Hindlimb muscle (tissue), 1 donor: ENCODE measurements at places on chromosomes 3 and 15.

GRCh38 chr3:52046186-52046901 is 10.0 kb downstream of the DUSP7 start:
- DNase-seq: no peak

- no peak for DNase-seq
Measured at GRCh38 chr3:42490243-42490642, 12.2 kb upstream of the VIPR1 start.

DNA sequence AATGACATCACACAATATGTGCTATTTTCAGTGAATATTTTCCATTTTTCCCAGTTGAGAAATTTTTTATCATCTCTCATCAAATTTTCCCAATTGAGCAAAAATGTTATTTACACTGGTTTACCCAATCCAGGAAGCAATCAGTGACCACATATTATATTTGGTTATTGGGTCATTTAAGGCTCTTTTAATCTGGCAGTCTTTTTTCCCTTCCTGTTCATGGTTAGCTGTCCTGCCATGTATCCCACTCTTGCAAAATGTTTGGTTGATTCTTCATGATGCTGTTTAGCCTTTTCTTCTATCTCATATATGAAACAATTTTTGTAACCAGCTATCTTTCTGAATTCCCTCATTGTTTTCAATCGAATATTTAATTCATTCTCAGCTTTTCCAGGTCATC is 626.0 kb downstream of the RBMS3 start:
- DNase-seq: no peak

DNA sequence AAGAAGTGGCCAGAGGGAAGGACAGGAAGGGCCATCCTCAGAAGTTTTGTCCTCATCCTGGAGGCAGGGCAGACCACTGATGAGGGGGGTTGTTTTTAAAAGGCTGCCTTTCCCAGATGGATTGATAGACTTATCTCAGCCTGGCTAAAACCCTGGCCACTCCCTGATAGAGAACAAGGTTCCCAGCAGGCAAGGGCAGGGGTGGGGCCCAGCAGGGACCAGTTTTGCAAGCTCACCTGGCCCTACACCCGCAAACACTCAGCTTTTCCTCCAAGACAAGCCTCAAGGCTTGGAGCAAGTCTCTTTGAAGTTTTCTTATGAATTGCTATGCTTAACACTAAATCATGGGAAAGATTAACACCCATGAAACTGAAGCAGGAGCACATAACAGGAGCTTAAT is 9.1 kb downstream of the LIPC start:
- DNase-seq: no peak

DNA sequence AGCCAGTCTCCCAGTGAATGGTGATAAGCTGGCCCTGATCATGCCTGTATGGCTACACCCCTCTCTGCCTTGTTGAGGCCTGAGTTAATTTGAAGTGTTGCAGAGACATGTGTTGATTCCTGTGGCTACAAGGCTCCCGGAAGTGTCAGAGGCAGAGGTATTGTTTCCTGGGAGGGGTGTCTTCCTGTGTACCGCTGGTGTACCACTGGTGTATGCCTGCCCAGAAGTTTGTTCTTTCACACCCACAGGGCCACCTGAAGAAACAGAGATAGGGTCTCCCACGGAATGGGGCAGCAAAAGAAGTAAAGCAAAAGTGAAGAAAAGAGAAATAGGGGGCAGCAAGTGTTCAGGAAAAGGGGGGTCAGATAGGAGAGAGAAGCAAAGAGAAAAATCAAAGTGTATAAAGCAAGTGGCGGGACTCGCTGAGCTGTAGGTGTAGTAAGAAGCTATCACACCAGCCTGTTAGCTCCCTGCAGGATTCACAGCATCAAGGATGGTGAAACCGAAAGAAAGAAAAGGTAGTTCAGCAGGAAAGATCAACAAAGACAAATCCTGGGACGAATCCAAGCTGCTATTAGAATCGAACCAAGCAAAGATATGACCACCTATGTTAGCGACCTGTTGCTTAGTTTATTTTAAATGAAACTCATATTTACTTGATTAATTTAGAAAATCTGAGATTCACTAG is 36.6 kb upstream of the CD47 start:
- DNase-seq: no peak

DNA sequence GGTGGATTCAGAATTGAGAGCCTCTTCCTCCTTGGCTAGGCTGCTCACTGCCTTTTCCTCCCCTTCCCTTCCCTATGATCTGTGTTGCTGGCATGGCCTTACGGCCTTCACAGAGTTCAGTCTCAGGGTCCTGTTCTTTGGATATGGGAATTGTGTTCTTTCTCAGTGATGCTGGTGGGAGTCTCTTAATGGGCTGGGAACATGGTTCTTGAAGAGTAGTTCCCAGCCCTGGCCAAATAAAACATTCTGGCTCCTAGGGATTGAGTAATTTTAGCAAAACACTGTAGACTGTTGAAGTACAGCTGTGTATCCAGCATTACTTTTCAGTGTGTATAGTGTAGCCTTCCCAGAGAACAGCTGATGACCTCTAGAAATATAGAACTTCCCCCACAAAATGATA is 22.6 kb upstream of the FILIP1L start:
- DNase-seq: peak; percentile 70

GRCh38 chr3:193396451-193397244 is 18.1 kb upstream of the ATP13A5 start:
- no peak for DNase-seq

- no peak for DNase-seq
Measured at GRCh38 chr3:45198264-45199260, 27.5 kb downstream of the TMEM158 start.

- no peak for DNase-seq
Measured at GRCh38 chr3:81339040-81339845, 422.2 kb downstream of the GBE1 start.

DNA sequence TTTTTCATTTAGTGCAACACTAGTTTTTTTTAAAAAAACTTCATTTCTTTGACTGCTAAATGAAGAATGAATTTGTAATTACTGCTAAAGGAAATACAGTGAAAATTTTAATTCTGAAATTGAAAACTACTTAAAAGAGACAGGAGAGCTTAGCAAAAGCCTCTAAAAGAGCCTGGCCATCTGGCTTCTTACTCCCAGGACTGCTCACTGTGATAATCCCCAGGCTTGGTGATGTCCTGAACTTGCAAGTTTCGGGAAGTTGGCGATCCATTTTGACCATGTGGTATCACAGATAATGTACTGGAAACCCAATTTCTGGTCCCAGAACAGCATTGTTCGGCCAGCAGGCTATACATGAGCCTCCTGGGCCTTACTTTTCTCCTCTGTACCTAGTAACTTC is 292.1 kb downstream of the FGF12 start:
- DNase-seq: no peak

DNA sequence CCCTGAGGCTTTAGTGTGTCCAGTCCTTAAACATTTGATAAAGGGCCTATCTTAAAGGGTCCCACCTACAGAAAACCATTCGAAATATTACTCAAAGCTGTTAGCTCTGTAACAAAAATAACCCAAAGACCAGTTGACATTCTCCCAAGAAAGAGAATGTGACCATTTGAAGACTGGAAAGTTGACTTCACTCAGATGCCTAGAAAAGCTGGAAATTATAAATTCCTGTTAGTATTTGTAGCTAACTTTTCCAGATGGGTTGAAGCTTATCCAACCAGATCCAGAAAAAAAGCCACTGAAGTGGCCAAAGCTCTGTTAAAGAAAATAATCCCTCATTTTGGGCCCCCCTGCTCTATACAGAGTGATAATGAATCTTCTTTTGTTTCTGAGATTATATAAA is 408.4 kb downstream of the PLOD2 start:
- DNase-seq: peak; percentile 48

GRCh38 chr3:44501971-44502370 is 24.5 kb upstream of the ZNF445 start:
- no peak for DNase-seq

DNA sequence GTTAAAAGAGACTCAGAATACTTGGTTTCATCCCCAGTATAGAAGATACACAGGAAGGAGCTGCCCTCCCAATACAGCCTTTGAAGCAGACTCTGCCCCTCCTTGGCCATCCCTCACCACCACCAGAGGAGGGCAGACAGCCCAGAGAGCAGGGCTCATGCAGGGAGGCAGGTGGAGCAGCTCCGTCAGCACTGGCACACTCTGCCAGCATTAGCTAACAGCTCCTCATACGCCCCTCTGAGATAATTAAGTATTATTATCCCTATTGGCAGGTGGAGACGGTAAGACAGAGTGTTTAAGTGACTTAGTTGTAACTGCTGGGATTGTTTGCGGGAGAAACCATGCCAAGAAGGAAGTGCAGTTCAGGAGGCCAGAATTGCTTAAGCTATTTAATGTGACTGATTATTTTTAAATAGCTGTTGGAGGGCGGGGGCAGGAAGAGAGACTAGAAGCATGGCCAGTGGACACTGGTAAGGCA is 434.0 kb downstream of the EPHB1 start:
- no peak for DNase-seq

DNA sequence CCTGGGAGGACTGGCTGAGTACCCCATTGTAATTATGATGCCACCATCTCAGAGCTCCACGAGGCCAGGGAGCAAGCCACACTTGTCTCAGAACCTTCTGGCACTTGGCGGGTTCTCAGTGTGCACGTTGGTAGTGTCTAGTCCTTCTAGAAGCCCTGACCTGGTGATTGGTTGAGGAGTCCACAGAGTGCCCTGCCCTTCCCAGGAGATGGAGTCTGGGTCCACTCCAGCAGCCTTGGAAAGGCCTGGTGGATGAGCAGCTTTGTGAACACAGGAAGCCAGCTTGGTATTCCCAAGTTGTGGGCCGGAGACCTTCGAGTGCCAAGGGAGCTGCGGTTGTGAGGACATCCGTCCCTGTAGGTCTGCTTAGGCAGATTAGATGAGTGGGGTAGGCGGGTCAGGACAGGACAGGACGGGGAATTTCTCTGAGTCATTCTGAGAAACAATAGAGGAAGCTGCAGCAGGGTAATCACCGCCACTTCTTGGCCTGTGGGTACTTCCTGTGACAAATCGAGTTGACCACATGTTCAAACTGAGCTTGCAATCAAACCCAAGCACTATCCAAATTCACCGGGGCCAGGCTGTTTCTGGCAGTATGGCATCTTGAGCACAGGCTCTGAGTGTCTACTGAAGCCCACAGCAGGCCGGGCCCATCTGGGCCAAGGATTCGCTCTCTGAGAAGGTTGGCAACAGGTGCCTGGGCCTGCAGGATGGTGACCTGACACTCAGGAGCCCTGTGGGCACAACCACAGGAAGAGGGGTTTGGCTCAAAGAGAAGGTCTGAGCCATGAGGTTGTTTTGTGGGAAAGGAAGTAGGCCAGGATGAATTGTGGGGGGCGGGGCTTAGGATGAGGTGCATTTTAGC is 71.5 kb upstream of the PLXNA1 start:
- DNase-seq: peak; percentile 22

DNA sequence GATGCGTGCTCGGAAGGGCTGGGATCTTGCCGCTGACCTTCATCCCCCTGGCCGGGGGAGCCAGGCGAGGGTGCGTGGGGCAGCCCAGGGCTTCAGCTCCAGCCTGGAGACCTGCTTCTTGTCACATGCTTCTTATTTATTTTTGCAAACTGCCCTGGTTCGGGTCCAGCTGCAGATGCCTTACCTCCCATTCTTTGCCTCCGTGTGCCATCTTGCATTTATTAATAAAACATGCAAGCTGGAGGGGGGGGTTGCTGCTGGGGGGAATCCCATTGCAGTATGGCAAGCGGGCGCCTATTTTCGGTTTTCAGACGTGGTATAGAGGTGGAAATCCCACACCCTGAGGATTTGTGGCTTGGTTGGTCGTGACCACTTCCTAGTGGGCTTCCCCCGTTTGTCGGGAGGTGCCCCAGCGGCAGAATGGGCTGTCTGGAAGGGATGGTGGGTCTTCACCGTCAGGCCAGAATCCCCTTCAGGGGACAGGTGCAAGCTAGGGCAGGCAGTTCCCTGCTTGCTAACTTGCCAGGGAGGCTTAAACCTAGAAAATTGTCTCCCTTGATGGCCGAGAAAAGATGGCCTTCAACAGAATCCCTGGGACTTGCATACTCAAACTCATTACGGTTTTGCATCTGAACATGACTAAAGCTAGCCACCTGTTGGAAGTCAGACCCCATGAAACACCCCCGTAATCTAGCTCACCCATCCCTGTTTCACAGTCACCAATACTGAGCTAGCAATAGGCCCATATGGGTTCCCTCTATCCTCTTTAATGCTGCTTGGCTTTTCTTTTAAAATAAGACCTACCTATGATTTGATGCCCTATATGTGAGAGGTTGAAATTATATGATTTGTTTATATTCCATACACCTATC is 569 bp downstream of the TMEM266 start:
- DNase-seq: no peak

DNA sequence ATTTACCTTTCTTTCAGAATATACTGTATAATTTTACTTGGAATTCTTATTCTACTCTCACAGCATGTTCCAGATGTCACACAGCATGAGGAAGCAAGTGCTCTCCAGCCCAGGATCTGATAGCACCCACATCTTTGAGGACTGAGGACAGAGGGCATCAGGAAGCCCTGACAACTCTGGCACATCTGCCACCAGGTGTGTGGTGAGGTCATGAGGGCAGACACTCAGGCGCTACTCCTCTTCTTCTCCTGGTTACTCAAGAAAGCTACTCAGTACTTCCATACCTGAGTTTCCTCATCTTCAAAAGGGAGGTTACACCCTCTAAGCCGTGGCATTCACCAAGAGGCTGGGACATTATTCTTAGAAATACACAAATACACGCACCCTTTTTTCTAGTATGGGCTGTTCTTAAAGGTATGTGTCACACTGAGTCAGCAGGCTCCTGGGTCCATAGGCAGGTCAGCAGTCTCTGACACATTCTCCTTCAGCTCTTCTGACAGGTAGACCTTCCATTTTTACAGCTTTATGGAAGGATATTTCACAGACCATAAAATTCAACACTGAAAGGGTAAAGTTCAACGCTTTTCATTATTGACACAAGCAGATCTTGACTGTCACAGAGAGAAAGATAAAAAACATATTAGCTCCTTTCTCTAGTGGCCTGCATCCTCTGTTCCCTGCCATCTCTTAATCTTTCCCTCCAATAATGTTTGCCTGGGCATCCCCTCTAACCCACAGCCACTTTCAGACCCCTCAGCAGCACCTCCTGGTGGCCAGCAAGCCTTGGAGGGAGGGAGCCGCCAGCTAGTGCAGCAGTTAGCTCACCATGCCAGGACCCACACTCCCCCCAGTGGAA is 103.2 kb upstream of the TJP1 start:
- DNase-seq: peak; percentile 48

- no peak for DNase-seq
Measured at GRCh38 chr3:146279013-146279412, 28.1 kb upstream of the PLSCR4 start.

DNA sequence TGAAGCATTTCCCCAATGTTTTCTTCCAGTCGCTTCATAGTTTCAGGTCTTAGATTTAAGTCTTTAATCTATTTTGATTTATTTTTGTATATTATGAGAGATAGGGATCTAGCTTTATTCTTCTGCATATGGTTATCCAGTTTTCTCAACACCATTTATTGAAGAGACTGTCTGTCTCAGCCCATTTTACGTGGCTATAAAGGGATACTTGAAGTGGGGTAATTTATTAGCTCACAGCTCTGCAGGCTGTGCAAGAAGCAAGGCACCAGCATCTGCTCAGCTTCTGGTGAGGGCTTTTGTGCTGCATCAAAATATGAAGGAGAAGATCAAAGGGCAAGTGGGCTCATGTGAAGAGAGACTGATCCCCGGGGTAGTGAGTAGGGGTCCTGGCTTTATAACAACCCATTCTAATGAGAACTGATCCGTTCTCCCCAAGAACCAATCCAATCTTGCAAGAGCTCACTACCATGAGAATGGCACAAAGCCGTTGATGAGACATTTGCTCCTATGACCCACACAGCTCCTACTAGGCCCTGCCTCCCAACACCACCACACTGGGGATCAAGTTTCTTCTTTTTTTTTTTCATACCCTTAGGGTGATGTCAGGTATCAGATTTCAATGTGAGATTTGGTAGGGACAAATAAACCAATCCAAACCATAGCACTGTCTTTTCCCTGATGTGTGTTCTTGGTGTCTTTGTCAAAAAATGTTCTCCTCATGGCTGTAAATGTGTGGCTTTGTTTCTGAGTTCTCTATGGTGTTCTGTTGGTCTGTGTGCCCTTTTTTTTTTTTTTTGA is 63.2 kb downstream of the IQGAP1 start:
- DNase-seq: no peak
